KBM-7 (cell line): ENCODE measurements at places on chromosomes 2 and 18.
A peak's percentile ranks its signal among the peaks of the same experiment; 100 is the strongest.

GRCh38 chr2:233801357-233802131 is 23.4 kb downstream of the MROH2A start:
- peak; percentile 11 for DNase-seq

GRCh38 chr18:7452331-7452730 is 114.8 kb upstream of the PTPRM start:
- DNase-seq: peak; percentile 24

GRCh38 chr18:77876319-77876865 is 626.7 kb downstream of the GALR1 start:
- peak; percentile 7 for DNase-seq

GRCh38 chr2:169696381-169696780 is 2.1 kb downstream of the PHOSPHO2 start:
- DNase-seq: no peak

- no peak for DNase-seq
These were observed 187.9 kb downstream of the VAPA start for GRCh38 chr18:10101729-10102128.
